ENCODE measurements at places on chromosomes 1 and 21.

GRCh38 chr1:53066891-53067738 lies 5.1 kb downstream of the PODN start:
- DNase-seq, result no peak

- DNase-seq, result peak; percentile 85
Measured at GRCh38 chr1:77322061-77322900, 40.5 kb downstream of the AK5 start.

DNA sequence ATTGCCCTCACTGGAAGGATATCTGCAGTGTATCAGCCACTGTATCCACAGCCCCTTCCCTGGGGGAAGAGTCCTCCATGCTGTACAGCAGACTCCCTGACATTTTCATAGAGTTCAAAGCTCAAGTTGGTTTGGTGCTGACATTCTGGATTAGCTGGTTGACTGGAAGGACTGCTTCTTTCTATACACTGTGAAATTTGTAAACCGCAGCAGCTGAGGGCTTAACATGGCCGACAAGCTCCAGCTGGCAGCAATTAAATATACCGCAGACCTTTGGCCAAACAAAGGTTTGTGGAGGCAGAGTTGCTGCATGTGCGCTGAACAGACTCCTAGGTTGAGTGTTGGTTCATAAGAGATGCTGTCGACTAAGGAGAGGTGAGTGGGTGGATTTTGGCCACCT lies 126.4 kb downstream of the DHRS3 start:
- DNase-seq, result no peak

GRCh38 chr1:197144570-197145325 lies 1.7 kb downstream of the ASPM start:
- DNase-seq, result no peak

- DNase-seq, result no peak
Measured at GRCh38 chr21:19228226-19228625, 824.6 kb upstream of the TMPRSS15 start.

DNA sequence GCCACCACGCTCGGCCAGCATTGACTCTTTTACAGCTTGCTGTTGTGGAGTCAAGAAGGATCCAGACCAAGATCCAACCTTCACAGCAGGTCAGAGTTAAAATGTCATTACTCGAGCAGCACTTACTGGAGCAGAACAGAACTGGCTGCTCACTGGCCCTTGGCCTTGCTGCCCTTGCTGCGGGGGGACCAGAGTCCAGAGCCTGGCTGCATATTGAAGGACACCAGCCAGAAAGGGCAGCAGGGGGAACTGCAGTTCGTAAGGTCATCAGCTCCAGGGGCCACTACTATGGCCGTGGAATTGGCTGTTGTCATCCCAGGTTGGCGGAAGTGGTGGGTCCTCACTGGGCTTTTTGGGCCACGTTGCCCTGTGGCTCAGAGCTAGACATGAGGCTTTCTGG lies 15.3 kb upstream of the GPR137B start:
- no peak for DNase-seq

- DNase-seq, result no peak
Measured at GRCh38 chr1:30100524-30100862, 622.9 kb downstream of the MATN1 start.

DNA sequence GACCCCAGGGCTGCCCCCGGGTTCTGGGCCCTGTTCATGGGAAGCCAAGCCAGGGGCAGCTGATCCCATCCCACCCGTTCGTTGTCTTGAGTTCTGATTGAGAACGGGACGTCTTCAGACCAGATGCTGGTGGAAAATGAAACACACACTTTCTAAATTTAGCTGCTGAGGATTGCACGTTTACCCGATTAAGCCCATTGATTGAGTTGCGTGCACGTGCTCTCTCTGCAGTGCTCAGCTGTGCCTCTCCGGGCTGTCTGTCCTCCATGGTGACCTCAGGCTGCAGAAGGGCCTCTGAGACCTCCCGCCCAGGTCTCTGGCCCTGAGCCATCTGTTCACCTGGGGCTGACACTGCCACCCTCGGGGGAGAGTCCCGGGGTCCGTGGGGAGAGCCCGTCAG lies 27.0 kb upstream of the PEX10 start:
- no peak for DNase-seq

GRCh38 chr1:2830761-2831425 lies 29.4 kb upstream of the TTC34 start:
- DNase-seq, result no peak

- DNase-seq, result no peak
Measured at GRCh38 chr1:245207056-245207638, 52.4 kb downstream of the KIF26B start.

DNA sequence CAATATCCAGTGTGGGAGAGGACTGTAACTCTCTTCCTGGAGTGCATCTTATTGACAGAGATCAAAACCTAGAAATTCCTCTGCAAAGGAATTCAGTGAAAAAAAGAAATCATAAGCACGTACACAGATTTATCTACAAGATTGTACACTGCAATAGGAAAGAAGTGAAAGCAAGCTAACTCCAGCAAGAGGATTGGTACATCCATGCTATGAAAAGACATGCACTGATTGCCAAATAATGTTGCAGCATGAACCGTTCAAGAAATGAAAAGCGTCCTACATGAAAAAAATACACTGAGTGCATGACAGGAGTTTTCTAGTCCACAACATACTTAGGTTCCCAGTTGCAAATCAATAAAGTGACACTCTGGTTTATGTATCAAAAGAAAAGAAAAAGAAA lies 1.9 kb upstream of the MGST3 start:
- no peak for DNase-seq

GRCh38 chr1:226700861-226701260 lies 38.2 kb downstream of the ITPKB start:
- no peak for DNase-seq

GRCh38 chr1:247535402-247535801 lies 838 bp downstream of the OR2C3 start:
- no peak for DNase-seq

DNA sequence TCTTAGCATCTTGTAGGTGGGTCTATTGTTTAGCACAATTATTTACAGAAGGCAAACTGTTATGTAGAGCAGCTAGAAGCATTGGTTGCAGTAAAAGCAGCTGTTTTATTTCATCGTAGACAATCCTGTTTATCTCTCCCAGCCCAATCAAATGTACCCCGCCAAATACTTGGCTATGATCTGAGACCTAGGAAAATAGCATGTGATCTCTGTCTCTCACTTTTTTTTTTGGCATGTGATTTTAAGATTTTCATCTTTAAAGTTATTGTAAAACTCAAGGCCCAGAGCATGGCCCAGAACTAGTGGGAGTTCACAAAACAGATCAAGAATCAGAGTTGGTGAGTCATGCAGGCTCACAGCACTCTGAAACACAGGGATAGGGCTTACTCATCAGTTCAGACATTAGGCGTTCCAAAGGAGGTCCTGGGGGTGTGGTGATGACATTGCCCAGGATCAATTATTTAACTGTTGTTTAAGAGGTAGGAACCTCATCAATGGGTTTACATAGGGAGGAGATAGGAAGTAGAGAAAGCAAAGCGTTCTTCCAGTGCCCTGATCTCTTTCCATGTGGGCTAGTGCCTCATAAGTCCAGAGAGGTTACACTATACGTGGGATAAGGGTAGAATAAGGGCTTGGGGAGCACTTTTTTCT lies 40.2 kb downstream of the TBX19 start:
- peak; percentile 60 for DNase-seq

DNA sequence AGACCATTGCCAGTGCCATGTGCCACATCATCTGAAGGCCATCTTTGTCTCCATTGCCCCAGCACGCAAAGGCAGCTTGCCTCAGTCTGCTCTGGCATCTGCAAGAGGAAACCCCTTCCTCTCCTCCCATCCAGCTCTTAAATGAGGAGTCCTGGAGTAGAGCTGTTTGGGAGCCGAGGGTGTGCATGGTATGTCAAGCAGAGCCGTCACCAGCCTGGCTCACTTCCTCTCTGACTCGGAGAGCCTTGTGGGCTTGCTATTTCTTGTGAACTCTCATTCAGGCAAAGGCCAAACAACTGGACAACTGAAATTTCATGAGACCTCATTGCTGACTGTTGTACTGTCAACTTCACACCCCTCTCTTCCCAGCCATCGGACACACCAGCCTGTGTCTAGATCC lies 143.9 kb downstream of the SIPA1L2 start:
- no peak for DNase-seq

GRCh38 chr1:228463559-228464455 lies 23.4 kb upstream of the RNF187 start:
- DNase-seq, result no peak

GRCh38 chr1:8598783-8599182 lies 218.7 kb downstream of the RERE start:
- DNase-seq, result no peak

DNA sequence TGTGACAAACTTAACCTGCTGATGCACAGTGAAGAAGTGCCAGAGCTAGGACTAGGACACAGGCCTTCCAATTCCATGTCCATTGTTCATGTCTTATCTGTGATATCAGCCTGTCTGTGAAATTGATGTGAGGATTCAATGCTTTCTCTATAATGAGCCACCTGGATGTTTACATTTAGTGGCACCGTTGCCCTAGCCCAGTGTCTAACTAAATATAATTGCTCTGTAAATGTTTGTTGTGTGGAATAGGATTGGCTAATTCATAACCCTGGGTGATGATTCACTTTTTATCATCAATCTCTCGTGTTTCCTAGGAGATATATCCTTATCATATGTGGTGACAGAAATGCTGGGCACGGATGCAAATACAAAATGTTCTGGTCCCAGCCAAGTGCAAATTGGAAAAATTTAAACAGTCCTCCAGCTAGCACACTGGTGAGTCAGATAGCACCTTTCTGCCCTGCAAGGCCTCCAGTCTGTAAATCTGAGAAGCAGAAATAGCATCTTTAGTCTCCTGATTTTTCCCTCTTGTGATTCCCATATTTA lies 46.9 kb upstream of the GNG12 start:
- peak; percentile 40 for DNase-seq
